ENCODE measurements at places on chromosomes 4 and X.

DNA sequence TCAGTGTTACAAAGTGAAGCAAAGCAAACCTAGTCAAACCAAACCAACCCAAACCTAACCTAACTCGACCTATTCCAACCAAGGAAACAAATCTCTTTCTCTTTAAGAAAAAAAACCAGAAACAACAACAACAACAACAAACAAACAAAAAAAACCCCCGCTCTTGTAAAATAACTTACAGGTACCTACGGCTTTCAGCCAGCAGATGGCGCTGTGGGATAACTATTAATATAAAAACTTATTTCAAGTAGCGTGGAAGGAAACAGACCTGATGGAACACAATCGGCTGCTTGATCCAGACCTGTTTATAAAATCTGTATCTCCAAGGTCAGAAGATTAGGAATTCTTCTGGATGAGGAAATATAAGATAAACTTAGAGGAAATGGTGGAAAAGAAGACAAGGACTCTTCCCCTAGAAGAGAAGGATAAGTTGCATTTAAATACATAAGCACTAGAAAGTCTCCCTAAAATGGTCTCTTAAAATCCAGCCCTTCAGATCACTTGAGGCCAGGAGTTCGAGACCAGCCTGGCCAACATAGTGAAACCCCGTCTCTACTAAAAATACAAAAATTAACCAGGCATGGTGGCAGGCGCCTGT, 34.4 kb upstream of the CDKL5 start:
- DNase-seq = peak; percentile 6

- no peak for DNase-seq
Observed at GRCh38 chrX:130091980-130092522, 18.2 kb downstream of the ELF4 start.

DNA sequence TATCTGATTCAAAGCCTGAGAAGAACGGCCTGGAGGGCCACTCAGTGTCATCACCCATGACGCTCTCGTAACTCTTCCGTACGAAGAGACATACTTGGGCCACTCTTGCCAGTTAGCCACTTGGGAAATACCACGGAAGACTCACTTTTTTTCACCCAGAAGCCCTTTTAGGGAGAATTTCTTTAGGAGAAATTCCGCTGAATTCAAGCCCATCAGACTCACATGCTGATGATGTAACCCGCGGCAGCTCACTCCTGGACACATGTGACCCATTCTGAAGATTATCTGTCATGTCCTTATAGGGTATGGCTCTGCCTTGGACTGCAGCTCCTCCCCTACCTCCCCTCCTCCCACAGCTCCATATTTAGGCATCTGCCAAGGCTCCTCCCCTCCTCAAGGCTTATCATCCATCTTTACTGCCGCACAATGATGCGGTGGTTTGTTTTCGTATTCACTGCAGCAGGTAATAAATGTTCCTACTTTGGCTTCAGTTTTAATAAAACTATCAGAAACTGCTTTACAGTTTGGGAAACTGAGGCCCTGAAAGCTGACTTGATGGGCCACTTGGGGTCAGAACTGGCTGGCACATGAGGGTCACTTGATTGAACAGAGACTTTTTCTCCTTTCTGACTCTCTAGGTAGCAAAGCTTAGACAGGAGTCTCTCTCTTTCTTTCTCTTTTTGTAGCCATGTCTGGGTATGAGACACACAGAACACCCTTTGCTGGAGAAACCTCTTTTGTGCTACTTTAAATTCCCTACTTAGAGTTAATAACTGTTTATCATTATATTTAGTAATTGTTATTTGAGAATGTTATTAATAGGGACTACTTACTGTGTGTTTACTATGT, 42.1 kb downstream of the RHOH start:
- no peak for DNase-seq

DNA sequence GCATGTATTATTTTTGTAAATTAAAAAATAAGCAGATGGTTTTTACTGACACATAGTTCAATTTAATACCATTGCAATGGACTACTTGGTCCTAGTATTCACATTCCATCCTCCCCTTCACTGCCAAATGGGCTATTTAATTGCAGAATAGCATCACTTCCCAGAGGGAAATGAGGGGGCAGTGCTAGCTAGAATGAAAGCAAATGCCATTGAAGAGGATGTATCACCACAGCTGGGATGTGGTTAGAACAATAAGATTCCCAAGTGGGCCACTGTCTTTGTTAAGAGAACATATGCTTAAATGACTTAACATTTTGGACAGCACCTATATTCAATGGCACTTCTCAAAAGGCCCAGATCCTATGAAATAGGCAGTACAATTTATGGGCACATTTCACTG, 224.7 kb downstream of the RBMX2 start:
- DNase-seq = no peak

DNA sequence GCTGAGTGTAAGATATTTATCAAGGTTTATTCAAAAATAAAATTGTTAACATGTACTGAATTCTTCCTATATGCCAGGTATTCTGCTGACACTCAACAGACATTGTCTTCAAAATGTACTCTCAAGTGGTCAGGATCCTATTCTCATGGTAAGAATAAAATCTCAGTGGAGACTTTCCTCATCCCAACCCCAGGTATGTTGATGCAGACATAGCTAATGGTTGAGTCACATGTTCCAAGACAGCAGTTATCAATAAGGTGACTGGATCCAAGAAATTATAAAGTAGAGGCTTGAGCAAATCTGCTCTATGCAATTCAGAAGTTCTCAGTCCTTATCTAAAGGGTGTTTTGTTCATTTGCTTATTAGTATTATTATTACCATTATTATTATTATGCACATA, 115.2 kb upstream of the GABRA2 start:
- no peak for DNase-seq
